ENCODE measurements at places on chromosomes 5 and 9.

GRCh38 chr5:149732324-149733128, 2.4 kb downstream of the PPARGC1B start:
- DNase-seq, result no peak

- no peak for DNase-seq
Observed at GRCh38 chr5:50593681-50594080, 72.8 kb upstream of the PARP8 start.

GRCh38 chr9:35436933-35437332, 53.0 kb upstream of the RUSC2 start:
- DNase-seq, result no peak

DNA sequence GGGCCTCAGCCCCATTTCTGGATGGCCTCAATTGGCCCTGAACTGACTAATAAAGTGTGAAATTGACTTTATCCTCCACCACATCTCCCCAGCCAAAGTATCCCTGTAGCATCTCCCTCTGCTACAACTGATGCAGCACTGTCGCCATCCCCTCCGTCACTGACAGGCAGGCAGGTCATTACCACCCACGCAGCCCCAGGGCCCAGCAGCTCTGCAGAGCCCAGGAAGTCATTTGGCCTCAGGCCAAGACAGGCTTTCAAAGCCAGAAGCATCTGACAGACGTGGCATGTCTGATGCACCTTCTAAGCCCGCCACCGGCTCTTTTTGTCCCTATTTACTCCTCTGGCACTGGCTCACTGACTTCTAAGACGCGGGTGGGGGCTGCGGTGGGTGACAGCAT, 65.3 kb downstream of the ARHGEF37 start:
- no peak for DNase-seq

- DNase-seq, result peak; percentile 88
Observed at GRCh38 chr9:129868872-129869486, 33.7 kb downstream of the USP20 start.

DNA sequence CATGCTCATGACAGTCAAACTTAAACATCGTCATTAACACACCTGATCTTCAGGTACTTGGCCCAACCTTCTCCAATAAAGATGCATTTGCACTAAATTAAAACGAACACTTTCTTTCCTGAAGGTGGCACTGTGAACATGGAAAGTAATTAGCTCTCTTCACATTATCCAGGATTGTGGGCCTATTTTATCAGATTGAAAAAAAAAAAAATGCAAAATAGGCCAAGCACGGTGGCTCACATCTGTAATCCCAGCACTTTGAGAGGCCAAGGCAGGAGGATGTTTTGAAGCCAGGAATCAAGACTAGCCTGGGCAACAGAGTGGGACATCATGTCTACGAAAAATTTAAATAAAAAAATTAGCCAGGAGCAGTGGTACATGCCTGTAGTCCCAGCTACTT, 14.4 kb upstream of the CDC20B start:
- no peak for DNase-seq

GRCh38 chr9:137295238-137295811, 6.7 kb downstream of the NRARP start:
- no peak for DNase-seq

- no peak for DNase-seq
Observed at GRCh38 chr5:137142346-137142745, 356.8 kb downstream of the SPOCK1 start.

- no peak for DNase-seq
Observed at GRCh38 chr9:116250891-116251290, 97.3 kb downstream of the PAPPA start.

DNA sequence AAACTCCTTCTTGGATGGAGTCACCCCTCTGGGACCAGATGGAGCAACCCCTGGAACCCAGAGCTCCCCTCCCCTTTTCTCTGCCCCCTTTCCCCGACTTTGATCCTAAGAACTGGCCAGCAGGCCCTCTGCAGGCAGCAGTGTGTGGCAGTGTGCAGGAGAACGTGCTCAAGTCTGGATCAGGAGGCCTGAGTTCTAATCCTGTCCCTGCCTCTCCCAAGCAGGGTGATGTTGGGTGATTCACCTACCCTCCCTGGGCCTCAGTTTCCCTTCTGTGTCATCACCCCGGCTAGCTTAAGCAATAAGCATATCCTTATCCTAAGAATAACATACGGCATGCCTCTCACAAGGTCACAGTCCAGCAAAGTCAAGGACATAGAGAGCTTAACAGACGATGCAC, 67.6 kb downstream of the C9orf50 start:
- no peak for DNase-seq

GRCh38 chr5:117041926-117042595, 467.4 kb upstream of the SEMA6A start:
- DNase-seq, result no peak

DNA sequence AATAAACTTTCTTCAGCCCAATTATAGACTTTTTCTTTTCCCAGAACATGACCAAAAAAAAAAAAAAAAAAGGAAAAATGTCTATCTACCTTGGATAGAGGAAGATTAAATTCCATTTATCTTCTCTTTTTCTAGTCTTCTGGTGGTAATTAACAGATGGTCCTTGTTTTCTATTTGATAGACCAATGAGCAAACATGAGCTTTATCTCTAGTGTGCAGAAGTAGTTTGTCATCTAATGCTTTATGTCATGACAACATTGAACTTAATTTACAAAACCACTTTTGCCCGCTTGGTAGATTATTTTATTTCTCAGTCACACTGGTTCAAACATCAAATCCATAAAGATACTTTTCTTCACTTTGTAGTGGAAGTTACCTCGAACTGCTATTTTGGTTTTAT, 69.5 kb upstream of the ELL2 start:
- DNase-seq, result no peak

- DNase-seq, result no peak
Observed at GRCh38 chr9:8221462-8221861, 421.9 kb upstream of the DMAC1 start.

- no peak for DNase-seq
Observed at GRCh38 chr9:100600521-100601079, 22.7 kb downstream of the CAVIN4 start.

GRCh38 chr5:172949426-172949825, 9.8 kb upstream of the RPL26L1 start:
- no peak for DNase-seq

- DNase-seq, result no peak
Observed at GRCh38 chr5:142605611-142606010, 80.3 kb downstream of the FGF1 start.
